MG63 (cell line): ENCODE measurements at places on chromosomes 1 and 21. TPM values are rescaled to one million over a fixed set of nuclear protein-coding genes. Genes with fewer than 3 reads are reported as not detected.

ZFP69B gene
- 0.66 and 7.2 TPM in 2 replicates for total RNA-seq

ROR1 gene
- total RNA-seq = 1.4 and 2.3 TPM in 2 replicates

FCRL1 gene
- total RNA-seq = not detected in 2 replicates

CNST gene
- total RNA-seq = 10.5 and 11.2 TPM in 2 replicates

TTC24 gene
- not detected in 2 replicates for total RNA-seq

FCRL5 gene
- not detected in 2 replicates for total RNA-seq

LCE1C gene
- total RNA-seq = not detected in 2 replicates

CD247 gene
- 2.5 TPM in 1 of 2 replicates, not detected in the other for total RNA-seq

CFAP107 gene
- total RNA-seq = not detected in 2 replicates

BRINP3 gene
- total RNA-seq = not detected in 2 replicates

TCHH gene
- 0.10 TPM in 1 of 2 replicates, not detected in the other for total RNA-seq
